ENCODE measurements at places on chromosomes 7 and 10.
A peak's percentile ranks its signal among the peaks of the same experiment; 100 is the strongest.

- DNase-seq, result no peak
These were observed 602.9 kb downstream of the TYW1 start for GRCh38 chr7:67599331-67600062.

- no peak for DNase-seq
These were observed 94.1 kb downstream of the CHST15 start for GRCh38 chr10:123999261-123999660.

- peak; percentile 100 for DNase-seq
These were observed at the start of gene BBIP1 for GRCh38 chr10:110918643-110919348. Gene BBIP1 (minus strand): TSS chr10:110919180. CDS start chr10:110918157, 1,023 bp downstream.

DNA sequence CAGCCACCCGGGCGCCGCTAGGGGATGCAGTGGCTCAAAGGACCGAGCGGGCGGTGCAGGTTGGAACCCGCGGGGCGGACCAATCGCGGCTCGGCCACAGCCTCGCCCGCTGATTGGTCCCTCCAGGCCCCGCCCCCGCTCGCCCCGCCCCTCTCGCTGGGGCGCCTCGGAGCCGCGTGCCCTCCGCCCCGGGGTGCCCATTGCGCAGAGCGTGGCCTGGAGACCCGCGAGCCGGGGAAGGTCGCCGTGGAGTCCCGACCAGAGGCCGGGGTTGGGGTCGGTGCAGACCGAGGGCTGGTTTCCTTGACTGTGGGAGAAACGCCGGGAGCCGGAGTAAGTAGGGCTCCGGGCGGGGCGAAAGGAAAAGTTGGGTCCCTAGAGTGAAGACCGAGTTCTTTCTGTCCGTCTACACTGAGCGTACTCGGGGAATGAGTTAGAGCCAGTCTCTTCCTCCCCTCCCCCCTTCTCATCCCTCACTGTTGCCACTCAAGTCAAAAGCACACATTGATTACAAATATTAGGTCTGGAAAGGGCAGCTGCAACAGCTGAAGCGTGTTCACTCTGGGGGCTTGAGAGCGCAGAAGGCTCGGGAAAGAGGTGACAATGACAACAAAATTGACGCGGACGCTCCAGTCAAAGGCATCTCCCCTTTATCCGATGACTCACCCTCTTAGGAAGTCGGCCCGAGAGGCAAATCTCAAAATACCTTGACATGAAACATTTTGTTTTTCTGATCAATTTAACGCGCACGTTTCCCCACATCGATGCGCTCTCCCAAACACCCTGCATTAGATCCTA is 843 bp upstream of the GATA3 start:
- DNase-seq, result peak; percentile 85

GRCh38 chr10:122328676-122329075 is 45.8 kb upstream of the PLEKHA1 start:
- DNase-seq, result no peak

- no peak for DNase-seq
These were observed 63.1 kb downstream of the TLL2 start for GRCh38 chr10:96450529-96451207.

DNA sequence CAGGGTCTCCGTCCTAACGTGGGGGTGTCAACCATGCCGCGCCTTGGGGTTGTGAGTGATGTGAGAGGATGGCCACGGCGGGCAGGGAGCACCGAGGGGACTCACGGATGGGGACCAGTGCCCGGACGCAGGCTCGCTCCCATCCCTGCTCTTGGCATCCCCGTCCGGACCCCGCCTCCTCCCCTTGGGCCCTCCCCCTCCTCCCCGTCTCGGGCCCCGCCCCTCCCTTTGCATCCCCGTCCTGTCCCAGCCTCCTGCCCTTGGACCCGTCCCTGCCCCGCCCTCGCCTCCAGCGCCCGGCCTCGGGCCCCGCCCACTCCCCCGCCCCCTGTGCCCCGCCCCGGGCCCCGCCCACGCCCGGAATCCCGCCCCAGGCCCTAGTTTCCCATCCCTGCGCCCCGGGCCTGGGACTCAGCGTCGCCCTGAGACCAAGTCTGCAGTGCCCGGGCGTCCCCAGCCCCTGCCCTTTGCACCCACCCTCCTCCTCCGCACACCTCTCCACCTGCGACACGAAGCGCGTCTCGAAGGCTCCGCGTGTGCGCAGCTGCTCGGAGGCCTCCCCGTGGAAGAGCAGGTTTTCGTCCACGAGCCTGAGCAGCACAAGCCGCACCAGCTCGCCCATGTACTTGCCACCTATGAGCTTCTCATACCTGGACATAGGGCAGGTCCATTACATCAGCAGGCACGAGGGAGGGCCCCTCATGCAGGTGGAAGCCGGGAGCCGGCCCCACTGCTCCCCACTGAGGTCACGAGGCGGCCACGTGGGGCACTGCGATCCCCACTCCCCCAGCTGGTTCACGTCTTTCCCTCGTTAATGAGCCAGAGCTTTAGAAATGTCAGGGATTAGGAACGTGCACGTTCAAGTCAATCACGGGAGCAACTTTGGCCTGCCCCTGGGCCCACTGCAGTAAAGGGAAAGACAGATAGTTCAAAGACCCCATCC is 5.1 kb upstream of the MYL7 start:
- peak; percentile 80 for DNase-seq

GRCh38 chr10:131886237-131886636 is 14.6 kb upstream of the PPP2R2D start:
- DNase-seq, result no peak

- peak; percentile 67 for DNase-seq
These were observed 254.8 kb upstream of the PITRM1 start for GRCh38 chr10:3427347-3427746.

GRCh38 chr10:90862908-90863514 is 5.2 kb upstream of the HTR7 start:
- peak; percentile 51 for DNase-seq

DNA sequence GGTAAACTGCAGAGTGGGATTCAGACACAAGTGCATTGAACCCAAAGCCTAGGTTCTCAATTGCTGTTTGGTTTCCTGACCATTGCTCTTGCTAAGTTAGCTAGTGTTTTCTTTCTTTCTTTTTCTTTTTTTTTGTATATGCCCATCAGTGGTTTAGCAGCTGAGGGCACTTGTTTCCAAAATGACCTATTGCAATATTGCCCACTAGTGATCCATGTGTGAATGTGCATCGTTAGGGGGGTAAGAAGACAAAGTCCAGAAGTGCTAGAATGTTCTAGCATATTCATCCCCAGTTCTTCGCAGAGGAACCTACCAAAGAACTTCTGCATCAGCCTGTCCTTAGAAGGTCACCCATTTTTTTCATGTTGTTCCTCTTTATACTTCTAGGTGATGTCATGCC is 252.8 kb upstream of the GPR26 start:
- DNase-seq, result no peak
